ENCODE measurements at places on chromosomes 6 and 20.

- no peak for DNase-seq
Observed at GRCh38 chr6:107444277-107444676, 15.1 kb downstream of the PDSS2 start.

GRCh38 chr6:32679492-32679891, 13.0 kb upstream of the HLA-DQB1 start:
- no peak for DNase-seq

DNA sequence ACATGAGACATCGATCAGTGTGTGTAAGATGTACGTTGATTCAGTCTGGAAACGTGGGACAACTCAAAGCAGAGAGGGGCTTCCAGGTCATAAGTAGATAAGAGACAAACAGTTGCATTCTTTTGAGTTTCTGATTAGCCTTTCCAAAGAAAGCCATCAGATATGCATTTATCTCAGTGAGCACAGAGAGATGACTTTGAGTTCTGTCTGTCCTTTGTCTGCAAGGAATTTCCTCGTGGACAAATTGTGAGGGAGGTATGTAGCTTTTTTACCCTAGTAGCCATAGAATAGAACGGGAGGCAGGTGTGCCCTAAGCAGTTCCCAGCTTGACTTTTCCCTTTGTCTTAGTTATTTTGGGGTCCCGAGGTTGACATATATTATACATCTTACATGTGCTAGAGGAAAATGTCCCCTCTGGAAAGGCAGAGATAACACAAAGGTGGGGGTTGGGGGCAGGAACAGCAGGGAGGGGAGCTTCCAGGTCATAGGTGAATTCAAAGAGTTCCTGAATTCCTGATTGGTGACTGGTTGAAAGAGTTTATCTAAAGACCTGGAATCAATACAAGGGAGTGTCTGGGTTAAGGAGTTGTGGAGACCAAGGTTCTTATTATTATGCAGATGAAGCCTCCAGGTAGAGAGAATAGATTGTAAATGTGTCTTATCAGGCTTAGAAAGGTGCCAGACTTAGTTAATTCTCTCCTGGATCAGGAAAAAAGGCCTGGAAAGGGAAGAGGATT, 237.0 kb downstream of the NFATC2 start:
- DNase-seq = no peak

DNA sequence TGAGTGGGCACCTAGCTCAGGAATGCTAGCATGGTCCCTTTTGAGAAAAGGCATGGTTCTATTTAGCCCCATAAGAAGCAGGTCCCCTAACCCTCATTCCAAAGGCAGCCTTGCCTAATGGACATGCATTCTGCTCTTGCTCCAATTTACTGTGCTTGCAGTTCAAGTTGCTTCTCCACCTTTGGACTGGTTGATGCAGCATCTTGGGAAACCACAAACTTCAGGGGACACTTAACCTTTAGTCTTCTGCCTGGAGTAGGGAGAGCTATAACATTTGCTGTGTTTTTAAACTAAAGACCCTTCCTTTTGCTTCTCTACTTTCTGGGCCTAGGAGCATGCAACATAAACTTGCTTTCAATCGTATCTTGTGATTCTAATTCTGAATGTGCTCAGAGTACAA, 5.1 kb upstream of the PHF3 start:
- DNase-seq = no peak

- no peak for DNase-seq
Observed at GRCh38 chr6:96992343-96992730, 67.8 kb downstream of the KLHL32 start.

DNA sequence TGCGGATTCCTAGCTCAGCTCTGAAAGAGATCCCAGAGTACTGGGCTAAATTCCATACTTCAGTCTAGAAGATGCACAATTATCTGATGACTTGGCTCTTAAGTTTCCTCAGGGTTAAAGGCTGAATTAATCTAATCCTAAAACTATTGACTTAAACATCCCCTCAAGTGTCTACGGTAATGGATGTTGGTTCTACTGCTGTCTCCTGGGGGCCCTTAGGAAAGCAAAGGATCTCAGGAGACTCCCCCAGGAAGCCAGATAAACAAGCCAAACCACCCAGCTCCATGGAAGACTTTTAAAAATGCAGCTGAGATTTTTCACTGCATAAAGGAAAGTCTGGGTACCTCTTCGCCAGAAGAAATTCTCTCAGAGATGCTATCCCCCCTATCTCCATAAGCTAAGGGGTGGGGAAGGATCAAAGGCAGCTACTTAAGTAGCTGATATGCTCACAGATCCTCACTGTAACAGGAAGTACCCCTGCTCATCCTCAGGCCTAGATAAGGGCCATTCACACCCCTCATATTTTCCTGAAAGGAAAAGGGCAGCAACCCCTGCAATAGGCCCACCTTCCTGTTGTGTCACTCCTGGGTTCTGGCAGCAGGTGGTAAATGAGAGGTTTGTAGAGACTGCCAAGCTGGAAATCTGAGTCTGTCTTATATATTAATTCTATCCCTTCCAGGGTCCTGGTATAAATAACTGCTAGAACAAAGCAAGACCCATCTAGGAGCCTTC, 9.3 kb downstream of the NDRG3 start:
- no peak for DNase-seq

GRCh38 chr6:89023591-89024441, 56.7 kb upstream of the PNRC1 start:
- DNase-seq = no peak

GRCh38 chr6:109513571-109514071, 30.6 kb upstream of the ZBTB24 start:
- DNase-seq = no peak

- DNase-seq = no peak
Observed at GRCh38 chr20:3804254-3804751, 8.2 kb downstream of the CDC25B start.

GRCh38 chr6:163738304-163738703, 323.8 kb downstream of the QKI start:
- DNase-seq = no peak

- no peak for DNase-seq
Observed at GRCh38 chr6:131685266-131685780, 15.9 kb downstream of the OR2A4 start.

- no peak for DNase-seq
Observed at GRCh38 chr6:127539272-127539671, 20.1 kb upstream of the MTCL3 start.

- DNase-seq = no peak
Observed at GRCh38 chr6:10837622-10837994, 731 bp downstream of the MAK start.
